ENCODE measurements at places on chromosomes 2 and 18.
A peak's percentile ranks its signal among the peaks of the same experiment; 100 is the strongest.

GRCh38 chr2:45067859-45068570 lies 58.8 kb upstream of the SIX2 start:
- H3K4me1 ChIP-seq = no peaks in the 10 kb centered on the region
- H3K27ac ChIP-seq = no peak overlapping the region
- no peaks in the 10 kb centered on the region for H3K27me3 ChIP-seq
- DNase-seq = no peak
- no peaks in the 10 kb centered on the region for H3K36me3 ChIP-seq

DNA sequence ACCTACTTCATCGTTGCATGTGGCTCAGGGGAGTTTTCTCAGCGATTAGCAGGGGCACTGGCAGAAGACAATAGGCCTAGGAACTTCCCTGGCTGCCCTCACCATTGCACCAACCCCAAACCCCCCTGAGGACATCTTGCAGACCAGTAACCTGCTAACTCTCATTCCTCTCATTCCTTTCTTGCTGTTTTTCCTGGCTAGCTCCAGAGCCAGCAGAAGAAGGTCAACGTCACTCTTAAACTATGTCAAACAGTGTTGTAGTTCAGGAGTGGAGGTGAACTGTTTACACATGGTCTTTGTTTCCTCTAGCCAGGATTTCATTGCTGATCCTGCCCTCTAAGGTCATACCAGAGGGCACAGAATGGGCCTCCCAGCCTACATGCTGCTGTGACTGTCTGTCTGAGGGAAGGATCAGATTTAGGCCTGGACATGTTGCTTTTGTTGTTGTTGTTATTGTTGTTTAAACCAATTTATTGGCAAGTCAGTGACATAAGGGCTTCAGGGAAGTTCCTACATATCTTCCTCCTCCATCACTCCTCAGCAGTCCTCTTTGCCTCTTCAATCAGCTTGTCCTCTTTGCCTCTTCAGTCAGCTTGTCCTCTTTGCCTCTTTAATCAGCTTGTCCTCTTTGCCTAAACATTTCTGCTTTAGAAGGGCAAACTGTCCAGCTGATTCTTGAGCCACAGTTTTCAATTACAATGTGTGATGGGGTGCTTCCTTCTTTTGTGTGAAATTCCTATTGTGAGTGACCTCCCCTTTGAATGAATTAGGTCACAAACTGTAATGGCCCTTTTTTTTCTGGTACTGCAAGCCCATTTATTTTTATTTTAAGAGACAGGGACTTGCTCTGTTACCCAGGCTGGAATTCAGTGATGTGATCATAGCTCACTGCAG lies 471.9 kb upstream of the TNP1 start:
- H3K4me1 ChIP-seq = peaks cover 35% of the 10 kb centered on the region
- H3K27ac ChIP-seq = peak overlapping the region; percentile 44
- no peak for DNase-seq
- H3K36me3 ChIP-seq = no peaks in the 10 kb centered on the region

- DNase-seq = no peak
- no peak overlapping the region for H3K4me3 ChIP-seq
- peaks cover 21% of the 10 kb centered on the region for H3K4me1 ChIP-seq
- no peaks in the 10 kb centered on the region for H3K36me3 ChIP-seq
Measured at GRCh38 chr18:58865033-58865590, 435 bp downstream of the ZNF532 start.

DNA sequence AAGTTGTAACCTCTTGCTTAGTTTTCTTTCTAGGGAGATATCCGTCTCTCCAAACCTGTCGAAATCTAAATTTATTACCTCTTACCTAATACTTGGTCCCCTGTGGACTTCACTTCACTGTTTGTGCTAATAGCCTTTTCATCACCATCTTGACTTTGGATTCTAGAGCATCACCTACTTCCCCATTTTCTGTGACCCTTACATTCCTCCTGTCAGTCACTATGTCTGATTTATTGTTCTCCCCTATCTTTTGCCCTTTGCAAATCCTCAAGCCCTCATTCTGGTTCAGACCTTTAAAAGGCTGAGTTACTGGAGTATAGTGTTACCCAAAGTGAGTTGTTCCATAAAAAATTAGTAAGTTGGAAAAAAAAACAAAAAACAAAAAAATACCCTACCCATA lies 7.5 kb downstream of the MYO1B start:
- H3K27me3 ChIP-seq = no peaks in the 10 kb centered on the region
- no peak overlapping the region for H3K27ac ChIP-seq
- DNase-seq = no peak
- no peak overlapping the region for H3K4me3 ChIP-seq
- no peaks in the 10 kb centered on the region for H3K36me3 ChIP-seq
- peaks cover 23% of the 10 kb centered on the region for H3K4me1 ChIP-seq

DNA sequence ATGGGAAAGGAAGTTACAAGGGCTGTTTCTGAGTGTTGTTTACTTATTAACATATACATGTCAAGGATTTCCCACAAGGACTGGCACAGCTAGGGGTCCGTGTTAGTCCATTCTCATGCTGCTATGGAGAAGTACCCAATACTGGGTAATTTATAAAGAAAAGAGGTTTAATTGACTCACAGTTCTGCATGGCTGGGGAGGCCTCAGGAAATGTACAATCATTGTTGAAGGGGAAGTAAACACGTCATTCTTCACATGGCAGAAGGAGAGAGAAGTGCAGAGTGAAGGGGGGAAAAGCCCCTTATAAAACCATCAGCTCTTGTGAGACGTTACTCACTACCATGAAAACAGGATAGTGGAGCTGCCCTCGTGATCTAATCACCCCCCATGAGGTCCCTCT lies 128.9 kb upstream of the CELF4 start:
- H3K27ac ChIP-seq = no peak overlapping the region
- DNase-seq = no peak
- H3K4me1 ChIP-seq = no peaks in the 10 kb centered on the region
- H3K36me3 ChIP-seq = no peaks in the 10 kb centered on the region
- H3K27me3 ChIP-seq = no peaks in the 10 kb centered on the region

- H3K27ac ChIP-seq = no peak overlapping the region
- no peak for DNase-seq
- peak overlapping the region; percentile 12 for H3K4me3 ChIP-seq
Measured at GRCh38 chr2:112767693-112768330, 3.4 kb upstream of the CKAP2L start.

GRCh38 chr2:25312958-25313710 lies 28.6 kb downstream of the DNMT3A start:
- no peak overlapping the region for H3K27ac ChIP-seq
- DNase-seq = no peak
- H3K36me3 ChIP-seq = no peaks in the 10 kb centered on the region
- H3K4me1 ChIP-seq = peaks cover 76% of the 10 kb centered on the region
- no peaks in the 10 kb centered on the region for H3K27me3 ChIP-seq

- no peaks in the 10 kb centered on the region for H3K36me3 ChIP-seq
- peaks cover 24% of the 10 kb centered on the region for H3K4me1 ChIP-seq
- H3K27me3 ChIP-seq = no peaks in the 10 kb centered on the region
- no peak overlapping the region for H3K4me3 ChIP-seq
- H3K27ac ChIP-seq = no peak overlapping the region
Measured at GRCh38 chr18:26335156-26335555, 108.9 kb downstream of the TAF4B start.

DNA sequence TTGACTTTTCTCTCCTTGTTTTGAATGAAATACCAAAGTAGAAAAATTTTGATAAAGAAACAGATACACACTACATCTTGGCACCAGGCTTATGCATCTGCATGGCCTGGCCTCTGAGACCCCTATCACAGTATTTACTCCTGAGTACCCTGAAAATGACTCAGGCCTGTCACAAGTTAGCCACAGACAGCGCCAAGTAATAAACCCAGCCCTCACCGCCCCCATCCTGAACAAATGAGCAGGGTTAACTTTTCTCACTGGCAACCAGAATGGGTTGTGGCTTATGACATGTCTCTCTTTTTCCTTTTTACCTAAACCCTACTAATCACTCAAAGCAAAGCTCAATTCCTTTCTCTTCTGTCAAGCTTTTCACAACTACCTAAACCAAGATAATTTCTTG lies 35.3 kb downstream of the SPRED2 start:
- H3K27ac ChIP-seq = peak overlapping the region; percentile 27
- no peak for DNase-seq
- peaks cover 54% of the 10 kb centered on the region for H3K4me1 ChIP-seq

DNA sequence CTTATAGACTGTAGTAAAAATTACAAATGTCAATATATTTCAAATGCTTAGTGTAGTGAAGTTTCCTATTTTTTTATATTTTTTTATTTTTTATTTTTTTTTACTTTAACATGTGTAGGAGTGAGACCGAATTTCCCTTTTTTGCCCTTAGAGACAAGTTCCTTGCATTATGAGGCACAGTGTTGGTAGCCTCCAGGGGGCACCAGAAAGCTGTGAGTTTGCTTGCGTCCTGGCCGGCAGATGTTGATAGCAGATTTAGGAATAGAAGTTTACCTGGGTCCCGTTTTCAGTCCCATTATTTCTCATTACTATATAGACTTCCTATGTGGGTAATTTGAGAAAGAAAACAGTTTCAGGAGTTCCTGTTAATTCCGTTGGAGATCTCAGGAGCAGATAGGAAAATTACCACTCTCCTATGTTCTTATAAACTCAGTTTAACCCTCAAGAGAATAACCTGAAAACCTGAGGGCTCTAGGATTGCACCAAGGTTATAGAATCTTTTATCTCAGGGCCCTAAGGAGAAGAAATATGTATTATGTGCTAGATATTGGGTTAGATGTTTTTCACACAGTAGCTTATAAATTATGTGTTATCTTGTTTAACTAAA lies 157.5 kb upstream of the SESTD1 start:
- H3K4me1 ChIP-seq = no peaks in the 10 kb centered on the region
- H3K36me3 ChIP-seq = no peaks in the 10 kb centered on the region
- no peak overlapping the region for H3K27ac ChIP-seq
- no peak for DNase-seq
- no peak overlapping the region for H3K4me3 ChIP-seq

- H3K27me3 ChIP-seq = no peaks in the 10 kb centered on the region
- no peaks in the 10 kb centered on the region for H3K4me1 ChIP-seq
- DNase-seq = no peak
- no peak overlapping the region for H3K4me3 ChIP-seq
- H3K36me3 ChIP-seq = no peaks in the 10 kb centered on the region
Measured at GRCh38 chr2:233339427-233339826, 14.9 kb upstream of the DGKD start.

DNA sequence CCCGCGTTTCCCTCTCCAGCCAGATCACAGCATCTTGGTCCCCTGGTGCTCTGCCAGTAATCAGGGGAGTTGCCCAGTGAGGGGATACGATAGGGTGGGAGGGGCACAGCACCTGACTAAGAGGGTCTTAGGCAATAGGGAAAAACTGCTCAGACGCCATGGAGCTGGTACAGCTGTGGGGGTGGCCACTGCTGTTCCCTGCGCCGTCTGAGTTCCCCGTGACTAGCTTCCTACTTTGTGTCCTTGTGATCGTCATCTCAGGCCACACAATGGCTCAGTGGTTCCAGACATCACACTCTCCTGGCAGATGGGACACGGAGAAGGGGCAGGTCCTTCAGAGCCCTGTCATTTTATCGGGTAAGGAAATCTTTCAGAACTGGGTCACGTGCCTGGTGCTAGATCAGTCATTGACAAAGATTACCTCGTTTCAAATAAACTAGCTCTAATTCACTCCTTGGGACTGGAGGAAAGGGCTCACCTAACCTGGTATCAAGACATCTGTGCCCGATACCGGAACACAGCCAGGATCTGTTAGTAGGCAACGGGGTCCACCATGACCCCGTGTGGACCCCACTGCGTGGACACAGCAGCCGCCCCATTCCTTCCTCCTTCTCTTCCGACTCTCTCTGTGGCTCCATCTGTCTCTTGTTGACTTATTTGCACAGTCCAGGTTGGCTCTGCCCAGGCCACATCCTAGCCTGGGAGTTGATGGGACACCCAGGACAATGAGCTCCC lies 101.6 kb downstream of the PTGR3 start:
- no peak overlapping the region for H3K4me3 ChIP-seq
- peaks cover 7% of the 10 kb centered on the region for H3K27me3 ChIP-seq
- no peaks in the 10 kb centered on the region for H3K4me1 ChIP-seq
- no peaks in the 10 kb centered on the region for H3K36me3 ChIP-seq
- DNase-seq = no peak

GRCh38 chr18:44682871-44683221 lies 2.2 kb downstream of the SETBP1 start:
- peak overlapping the region; percentile 95 for H3K27ac ChIP-seq
- H3K4me1 ChIP-seq = peaks cover 82% of the 10 kb centered on the region
- no peaks in the 10 kb centered on the region for H3K36me3 ChIP-seq
- peaks cover 21% of the 10 kb centered on the region for H3K27me3 ChIP-seq

GRCh38 chr2:141021611-141022010 lies 1109.2 kb downstream of the LRP1B start:
- H3K27ac ChIP-seq = no peak overlapping the region
- DNase-seq = no peak
- H3K27me3 ChIP-seq = no peaks in the 10 kb centered on the region

- H3K4me1 ChIP-seq = no peaks in the 10 kb centered on the region
- no peaks in the 10 kb centered on the region for H3K27me3 ChIP-seq
- no peak overlapping the region for H3K4me3 ChIP-seq
Measured at GRCh38 chr18:76099931-76100457, 395.0 kb downstream of the ZNF516 start.

- no peaks in the 10 kb centered on the region for H3K36me3 ChIP-seq
- no peak for DNase-seq
- H3K27me3 ChIP-seq = no peaks in the 10 kb centered on the region
- no peaks in the 10 kb centered on the region for H3K4me1 ChIP-seq
- no peak overlapping the region for H3K4me3 ChIP-seq
Measured at GRCh38 chr18:78587096-78587495, 392.5 kb upstream of the SALL3 start.

DNA sequence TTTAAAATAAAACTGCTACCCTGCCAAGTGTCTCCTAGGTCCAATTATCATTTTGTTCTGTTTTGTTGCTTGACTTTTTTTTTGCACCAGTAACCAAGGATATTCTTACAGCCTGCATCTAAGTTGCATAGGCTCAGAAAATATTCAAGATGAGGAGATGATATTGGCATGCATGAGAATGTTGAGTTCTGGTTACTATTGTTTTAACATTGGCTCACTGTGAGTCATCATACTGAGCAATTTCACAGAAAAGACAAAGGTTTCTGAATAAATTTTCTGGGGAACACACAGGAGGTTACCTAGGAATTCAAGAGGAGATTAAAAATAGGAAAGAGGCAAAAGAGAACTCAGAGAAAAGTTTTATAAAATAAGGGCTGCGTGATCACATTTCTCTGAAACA lies 84.8 kb upstream of the POU3F3 start:
- H3K27ac ChIP-seq = no peak overlapping the region
- H3K36me3 ChIP-seq = no peaks in the 10 kb centered on the region
- no peaks in the 10 kb centered on the region for H3K27me3 ChIP-seq
- no peak overlapping the region for H3K4me3 ChIP-seq

- no peak for DNase-seq
- H3K4me1 ChIP-seq = no peaks in the 10 kb centered on the region
- no peaks in the 10 kb centered on the region for H3K27me3 ChIP-seq
Measured at GRCh38 chr18:63664571-63664970, 2.9 kb upstream of the SERPINB3 start.

- no peak overlapping the region for H3K27ac ChIP-seq
- no peaks in the 10 kb centered on the region for H3K27me3 ChIP-seq
- no peak for DNase-seq
- no peaks in the 10 kb centered on the region for H3K4me1 ChIP-seq
- H3K36me3 ChIP-seq = no peaks in the 10 kb centered on the region
- H3K4me3 ChIP-seq = no peak overlapping the region
Measured at GRCh38 chr2:65885266-65885665, 452.9 kb upstream of the SPRED2 start.
